ENCODE measurements at places on chromosomes 2 and 18.

- DNase-seq = no peak
These were observed 176.1 kb upstream of the SESTD1 start for GRCh38 chr2:179440642-179441251.

- no peak for DNase-seq
These were observed 15.0 kb downstream of the GLI2 start for GRCh38 chr2:120750488-120751210.

- DNase-seq = no peak
These were observed 470.2 kb downstream of the TXNL1 start for GRCh38 chr18:56168049-56168781.

DNA sequence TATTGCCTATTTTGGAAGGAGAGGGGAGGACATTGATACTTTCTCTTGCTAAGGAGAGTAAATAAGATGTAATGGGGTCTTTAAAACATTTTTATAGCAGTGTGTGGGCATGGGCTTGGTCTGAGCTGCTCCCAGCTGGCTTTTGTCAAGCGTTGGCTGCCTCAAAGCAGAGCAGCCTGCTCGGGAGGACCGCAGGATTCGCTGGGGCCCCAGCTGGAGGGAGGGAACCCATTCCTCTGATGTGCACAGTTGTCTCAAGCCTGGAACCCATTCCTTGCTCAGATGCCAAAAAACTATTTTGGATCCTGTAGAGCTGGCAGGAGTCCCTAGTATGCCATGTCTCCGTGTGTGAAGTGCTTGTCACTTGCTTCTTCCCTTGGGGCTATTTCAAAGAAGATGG lies 59.4 kb upstream of the RMDN2 start:
- DNase-seq = no peak

GRCh38 chr2:84646514-84646913 lies 130.2 kb downstream of the DNAH6 start:
- DNase-seq = no peak

GRCh38 chr2:24676493-24676892 lies 116.7 kb downstream of the PTRHD1 start:
- no peak for DNase-seq

GRCh38 chr2:62362561-62362960 lies 143.4 kb downstream of the TMEM17 start:
- DNase-seq = no peak

DNA sequence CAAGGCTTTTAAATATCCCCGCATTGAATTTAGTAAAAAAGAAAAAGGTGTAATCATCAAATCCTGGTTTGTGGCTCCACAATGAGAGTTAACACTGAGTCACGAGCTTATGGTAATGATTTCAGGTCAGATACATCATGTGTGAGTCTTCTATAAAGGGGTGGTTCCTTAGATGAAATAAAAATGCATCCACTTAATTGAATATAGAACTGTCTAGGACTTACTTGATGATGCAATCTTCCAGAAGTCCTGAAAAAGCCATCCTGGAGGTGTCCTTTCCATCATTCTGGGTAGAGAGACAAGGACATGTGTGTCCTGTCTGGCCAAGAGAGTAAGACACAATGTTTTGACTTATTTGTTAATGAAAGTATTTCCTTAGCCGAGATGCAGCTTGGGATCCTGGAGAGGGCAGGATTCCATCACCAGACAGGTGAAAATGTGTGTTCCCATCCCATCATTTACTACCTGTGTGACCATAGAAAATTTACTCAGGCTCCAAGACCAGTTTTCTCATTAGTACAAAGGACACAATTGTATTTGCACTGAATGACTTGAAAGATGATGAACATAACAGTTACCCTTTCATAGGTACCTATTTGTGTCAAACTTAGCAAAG lies 1539.8 kb upstream of the PIK3C3 start:
- DNase-seq = no peak

DNA sequence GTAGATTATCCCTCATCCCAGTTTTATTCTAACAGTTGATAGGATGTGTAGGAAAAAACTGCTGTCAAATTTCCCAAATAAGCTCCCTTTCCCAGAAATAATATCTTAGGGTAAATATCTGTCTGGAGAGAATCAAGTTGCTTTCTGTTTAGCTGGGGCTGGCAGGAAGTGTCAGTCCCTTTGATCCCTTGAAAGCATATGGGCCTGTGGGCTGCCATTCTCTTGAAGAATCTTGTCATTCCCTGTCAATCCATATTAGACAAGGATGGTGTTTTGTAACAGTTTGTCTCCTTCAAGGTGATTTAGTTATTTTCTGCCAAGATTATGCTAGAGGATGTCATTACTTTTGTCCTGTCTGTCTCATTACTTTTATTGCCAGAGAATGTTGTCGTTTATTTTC lies 37.1 kb upstream of the UBE2E3 start:
- no peak for DNase-seq

DNA sequence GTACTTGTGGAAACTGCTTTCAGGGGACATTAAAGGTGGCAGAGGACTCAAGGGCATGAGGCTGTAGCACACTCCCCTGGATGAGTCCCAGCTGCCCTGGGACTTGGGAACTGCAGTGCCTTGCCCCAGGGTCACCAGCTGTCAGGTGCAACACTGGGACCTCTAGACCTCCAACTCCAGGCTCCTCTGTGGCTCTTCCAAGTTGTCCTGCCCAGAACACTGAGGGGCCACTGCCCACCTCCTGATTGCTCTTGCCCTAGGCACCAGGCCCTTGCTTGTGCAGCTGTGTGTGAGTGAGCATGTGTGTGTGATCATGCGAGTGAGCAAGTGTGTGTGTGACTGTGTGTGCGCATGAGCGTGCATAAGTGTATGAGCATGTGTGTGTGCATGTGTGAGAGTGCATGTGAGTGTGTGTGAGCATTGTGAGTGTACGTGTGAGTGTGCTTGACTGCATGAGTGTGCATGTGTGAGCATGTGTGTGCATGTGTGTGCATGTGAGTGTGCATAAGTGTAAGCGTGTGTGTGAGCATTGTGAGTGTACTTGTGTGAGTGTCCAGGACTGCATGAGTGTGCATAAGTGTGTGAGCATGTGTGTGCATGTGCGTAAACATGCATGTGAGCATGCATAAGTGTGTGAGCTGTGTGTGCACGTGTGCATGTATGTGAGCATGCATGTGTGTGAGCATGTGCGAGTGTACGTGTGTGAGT lies 301.5 kb downstream of the NDUFA10 start:
- no peak for DNase-seq

DNA sequence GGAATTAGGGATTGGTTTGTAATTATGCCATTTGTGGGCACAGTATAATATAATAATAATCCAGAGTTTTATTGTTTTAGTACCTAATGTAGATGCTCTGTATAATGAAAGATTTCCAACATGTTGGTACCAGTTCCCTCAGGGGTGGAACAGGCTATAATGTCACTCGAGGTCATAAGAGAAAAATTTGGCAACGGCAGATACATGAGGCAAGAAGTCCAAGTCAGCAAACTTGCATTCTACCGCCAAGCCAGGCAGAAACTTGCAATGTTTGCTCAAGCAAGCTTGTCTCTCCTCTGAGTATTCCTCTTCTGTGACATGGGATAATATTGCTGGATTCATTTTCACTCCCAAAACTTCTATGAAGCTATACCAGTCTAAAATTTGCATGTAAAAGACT lies 520.0 kb upstream of the SALL3 start:
- no peak for DNase-seq

DNA sequence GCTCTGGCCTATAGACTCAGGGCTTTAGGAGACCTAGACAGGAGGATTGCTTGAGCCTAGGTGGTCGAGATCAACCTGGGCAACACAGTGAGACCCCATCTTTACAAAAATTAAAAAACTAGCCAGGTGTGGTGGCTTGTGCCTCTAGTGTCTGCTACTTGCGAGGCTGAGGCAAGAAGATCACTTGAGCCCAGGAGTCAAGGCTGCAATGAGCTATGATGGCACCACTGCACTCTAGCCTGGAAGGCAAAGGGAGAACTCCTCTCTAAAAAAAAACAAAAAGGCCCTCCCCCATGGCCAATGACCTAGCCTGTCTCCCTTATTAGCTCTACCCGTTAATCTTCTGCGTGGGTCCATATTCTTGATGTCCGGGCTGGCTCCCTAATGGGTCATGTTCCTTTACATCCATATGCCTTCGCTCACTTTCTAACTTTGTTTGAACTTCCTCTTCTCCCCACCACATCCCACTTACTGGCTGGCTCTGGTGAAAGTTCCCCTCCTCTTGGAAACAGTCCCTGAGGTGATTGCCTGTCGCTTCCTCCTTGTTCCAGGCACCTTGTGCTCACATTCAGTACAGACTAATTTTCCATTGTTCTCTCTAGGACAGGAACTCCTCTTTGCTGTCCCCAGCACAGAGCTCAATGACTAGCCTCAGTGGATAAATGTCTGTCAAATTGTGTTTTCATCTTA lies 103.0 kb downstream of the AFF3 start:
- no peak for DNase-seq

DNA sequence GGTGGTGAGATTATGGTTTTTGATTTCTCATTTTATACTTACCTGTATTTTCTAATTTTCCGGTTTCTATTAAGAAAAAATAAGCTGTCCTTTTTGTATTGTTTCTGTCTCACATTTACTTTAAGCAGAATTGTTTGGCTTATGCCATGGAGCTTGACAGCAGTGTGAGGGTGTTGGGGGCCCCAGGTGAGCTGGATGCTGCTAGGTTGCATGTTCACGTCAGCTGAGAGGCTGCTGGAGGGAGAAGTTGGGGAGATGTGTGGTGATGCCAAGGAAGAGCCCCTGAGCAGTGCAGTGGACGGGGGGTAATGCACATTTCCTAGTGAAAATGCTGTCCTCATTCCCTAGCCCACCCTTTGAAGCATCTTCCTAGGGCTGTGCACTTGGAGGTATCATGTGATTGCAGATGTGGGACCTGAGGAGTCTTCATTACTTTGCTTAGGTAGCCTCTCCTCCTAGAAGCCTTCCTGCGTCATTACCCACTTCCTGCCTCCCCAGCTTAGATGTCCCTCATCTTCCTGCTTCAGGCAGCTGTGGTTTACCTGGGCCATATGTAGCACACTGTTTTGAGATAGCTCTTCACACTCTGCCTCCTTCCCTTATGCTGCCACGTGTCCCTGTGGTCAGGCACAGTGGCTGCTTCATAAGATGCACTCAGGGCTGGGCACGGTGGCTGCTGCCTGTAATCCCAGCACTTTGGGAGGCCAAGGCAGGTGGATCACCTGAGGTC lies 16.2 kb downstream of the ATG16L1 start:
- peak; percentile 64 for DNase-seq

DNA sequence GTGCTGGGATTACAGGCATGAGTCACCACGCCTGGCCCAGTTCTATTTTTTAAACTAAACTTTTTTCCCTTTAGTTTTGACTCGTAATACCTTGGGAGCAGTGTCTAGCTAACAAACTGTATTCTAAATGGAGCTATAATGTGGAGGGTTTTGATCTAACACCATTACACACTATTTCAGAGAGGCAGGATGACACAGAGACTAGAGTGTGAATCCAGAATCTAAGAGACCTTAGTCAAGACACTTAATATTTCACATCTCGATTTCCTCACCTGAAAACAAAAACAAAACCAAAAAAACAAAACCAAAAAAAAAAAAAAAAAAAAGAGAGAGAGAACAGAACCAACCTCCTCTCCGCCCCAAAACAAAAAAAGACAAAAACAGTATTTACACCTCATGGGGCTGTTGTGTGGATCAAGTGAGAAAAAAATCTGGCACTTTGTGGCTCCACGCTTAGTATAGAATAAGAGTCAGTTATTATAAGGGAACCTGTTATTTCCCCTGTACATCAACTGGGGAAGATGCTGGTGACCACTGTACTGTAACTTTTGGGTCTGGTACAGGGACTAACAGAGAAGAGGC lies 31.3 kb downstream of the DARS1 start:
- DNase-seq = no peak

GRCh38 chr2:42897358-42897757 lies 105.0 kb upstream of the HAAO start:
- no peak for DNase-seq

DNA sequence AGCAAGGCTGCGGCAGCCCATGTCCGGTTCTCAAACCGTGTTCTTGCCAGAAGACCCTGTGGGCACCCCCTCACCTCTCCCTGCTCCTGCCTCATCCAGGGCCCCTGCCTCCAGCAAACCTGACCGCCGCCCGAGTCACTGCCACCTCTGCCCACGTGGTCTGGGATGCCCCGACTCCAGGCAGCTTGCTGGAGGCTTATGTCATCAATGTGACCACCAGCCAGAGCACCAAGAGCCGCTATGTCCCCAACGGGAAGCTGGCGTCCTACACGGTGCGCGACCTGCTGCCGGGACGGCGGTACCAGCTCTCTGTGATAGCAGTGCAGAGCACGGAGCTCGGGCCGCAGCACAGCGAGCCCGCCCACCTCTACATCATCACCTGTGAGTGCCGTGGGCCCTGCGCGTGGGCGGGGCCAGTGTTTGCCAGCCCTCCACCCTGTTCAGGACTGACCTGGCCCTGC lies 32.2 kb downstream of the MTERF4 start:
- no peak for DNase-seq

DNA sequence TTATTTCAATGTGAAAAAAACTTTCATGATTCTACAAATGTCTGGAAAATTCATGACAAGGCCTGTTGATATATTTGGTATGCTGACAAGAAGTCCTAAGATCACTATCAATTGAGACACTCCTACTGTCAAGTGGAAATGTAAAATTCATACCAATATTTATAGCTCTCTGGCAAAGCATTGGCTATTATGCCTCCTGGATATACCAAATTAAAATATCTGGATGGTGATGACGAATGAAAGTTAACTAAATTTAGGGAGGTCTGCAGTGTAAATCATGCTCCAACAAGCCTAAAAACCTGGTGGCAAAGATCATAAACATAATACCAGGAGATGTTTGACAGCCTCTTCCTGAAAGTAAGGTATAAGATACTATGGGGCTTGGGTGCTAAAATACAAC lies 41.1 kb upstream of the TCF4 start:
- no peak for DNase-seq

- no peak for DNase-seq
These were observed 104.3 kb downstream of the METTL4 start for GRCh38 chr18:2466978-2467377.

- DNase-seq = no peak
These were observed 759.7 kb upstream of the FANCL start for GRCh38 chr2:59000796-59001195.

DNA sequence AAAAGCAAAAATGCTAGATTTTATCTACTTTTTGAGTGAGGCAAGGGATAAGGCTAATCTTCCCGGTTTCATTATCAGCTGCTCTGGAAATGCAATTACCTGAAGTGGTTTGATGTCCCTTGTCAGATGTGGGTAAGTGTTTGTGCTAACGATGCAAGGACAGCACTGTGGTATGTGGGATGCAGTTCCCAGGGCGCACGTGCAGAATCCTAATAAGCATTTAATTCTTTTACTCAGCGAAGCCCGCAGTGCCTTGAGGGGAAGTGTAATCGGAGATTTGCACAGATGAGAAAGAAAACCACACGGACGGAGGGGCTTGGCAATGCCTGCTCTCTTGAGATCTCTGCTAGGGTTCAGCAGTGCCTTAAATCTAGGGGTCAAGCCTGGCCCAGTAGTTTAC lies 108.5 kb upstream of the LYPD6 start:
- no peak for DNase-seq

DNA sequence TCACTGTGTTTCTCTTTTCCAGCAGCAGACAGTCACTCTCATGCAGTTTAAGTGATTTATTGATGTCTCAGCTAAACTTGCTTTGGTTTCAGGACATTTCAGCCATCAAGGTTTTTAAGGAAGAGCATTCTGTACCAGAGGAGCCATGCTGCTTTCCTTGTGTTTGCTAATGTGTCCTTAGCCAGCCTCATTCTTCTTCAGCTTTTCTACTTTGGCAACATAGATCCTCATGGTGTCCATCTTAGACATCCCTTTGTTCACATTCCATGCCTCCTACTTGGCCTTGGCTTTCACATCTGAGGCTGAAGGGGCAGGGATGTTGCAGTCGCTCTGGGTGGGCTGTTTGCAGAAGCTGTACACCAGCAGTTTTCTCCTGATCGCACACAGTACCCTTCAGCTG lies 68.2 kb downstream of the OTX1 start:
- no peak for DNase-seq

- no peak for DNase-seq
These were observed 26.1 kb downstream of the COLEC12 start for GRCh38 chr18:474416-474815.

Measured in activated naive CD4-positive, alpha-beta T cell (primary cell).